ENCODE measurements at places on chromosomes 2 and 18. TPM values are rescaled to one million over a fixed set of nuclear protein-coding genes. Genes with fewer than 3 reads are reported as not detected.

The MAP2 gene
- total RNA-seq, result 61.2 TPM

The DNAH6 gene
- 0.25 TPM for total RNA-seq

The CRYGC gene
- not detected for total RNA-seq

The DQX1 gene
- 0.69 TPM for total RNA-seq

The CLHC1 gene
- total RNA-seq, result 12.3 TPM

All from endothelial cell of umbilical vein (primary cell).